ENCODE measurements at places on chromosomes 4 and X.

DNA sequence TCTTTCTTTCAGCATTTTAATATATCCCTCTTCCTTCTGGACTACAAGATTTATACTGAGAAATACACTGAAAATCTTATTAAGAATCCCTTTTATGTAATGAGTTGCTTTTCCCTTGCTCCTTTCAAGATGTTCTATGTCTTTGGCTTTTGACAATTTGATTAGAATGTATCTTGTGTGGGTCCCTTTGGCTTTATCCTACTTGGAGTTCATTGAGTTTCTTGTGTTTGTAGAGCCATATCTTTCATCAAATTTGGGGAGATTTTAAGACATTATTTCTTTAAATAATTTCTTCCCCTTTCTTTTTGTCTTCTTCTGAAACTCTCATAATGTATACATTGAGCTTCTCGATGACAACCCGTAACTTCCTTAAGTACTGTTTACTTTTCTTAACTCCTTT is 739.9 kb upstream of the AMOT start:
- no peak for DNase-seq

DNA sequence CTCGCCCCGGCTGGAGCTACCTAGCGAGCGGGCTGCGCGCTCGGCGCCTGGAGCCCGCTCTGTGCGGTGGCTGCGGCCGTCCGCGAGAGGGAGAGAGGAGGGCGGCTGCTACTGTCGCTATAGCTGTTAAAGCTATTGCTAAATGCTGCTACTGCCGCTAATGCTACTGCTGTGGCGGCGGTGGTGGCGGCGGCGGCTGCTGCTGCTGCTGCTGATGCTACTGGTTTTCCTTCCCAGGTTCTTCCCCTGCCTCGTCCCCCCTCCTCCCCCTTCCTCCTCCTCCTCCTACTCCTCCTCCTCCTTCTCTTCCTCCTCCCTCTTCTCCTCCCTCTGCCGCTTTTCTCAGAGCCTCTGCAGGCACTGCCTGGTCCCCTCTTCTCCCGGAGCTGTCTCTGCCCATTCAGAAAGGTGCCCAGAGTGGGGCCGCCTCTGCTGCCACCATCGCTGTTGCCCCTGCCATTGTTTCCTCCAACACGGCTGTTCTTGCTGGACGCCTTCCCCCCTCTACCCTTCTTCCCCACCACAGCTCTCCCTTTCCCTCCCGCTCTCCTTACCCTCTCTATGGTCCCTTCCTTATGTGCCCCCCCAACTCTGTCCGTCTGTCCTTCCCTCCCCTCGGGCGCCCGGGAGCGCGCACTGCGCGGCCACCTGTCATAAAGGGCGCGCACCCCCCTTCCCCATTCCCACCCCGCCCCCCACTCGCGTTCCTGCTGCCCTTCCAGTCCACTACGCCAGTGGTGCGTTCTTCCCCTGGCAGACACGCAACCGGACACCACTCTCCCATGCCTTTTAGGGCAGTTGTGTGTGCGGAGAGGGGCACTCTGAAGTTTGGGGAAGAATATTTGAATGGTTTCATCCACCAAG is at the start of gene NEXMIF:
NEXMIF (minus strand) TSS at position 228 of the 864 bp plus-strand sequence.
- peak; percentile 32 for DNase-seq

DNA sequence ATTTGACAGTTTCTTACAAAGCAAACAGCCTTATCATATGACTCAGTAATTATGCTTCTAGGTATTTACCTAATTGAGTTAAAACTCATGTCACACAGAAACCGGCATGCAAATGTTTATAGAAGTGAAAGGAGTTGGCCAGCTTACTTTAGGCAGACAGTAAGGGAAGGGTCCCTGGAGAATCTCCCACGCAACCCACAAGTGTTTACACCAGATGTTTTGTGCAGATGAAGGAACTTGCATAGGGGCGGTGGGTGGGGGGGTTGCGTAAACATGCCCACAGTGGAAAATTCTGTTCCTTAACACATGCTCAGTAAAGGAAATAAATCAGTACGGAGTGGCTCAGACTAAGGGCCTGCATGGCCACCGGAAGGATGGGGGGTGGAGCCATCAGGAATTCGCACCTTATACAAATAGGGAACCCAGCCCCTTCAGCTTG is 330.5 kb upstream of the AADAT start:
- DNase-seq: no peak

DNA sequence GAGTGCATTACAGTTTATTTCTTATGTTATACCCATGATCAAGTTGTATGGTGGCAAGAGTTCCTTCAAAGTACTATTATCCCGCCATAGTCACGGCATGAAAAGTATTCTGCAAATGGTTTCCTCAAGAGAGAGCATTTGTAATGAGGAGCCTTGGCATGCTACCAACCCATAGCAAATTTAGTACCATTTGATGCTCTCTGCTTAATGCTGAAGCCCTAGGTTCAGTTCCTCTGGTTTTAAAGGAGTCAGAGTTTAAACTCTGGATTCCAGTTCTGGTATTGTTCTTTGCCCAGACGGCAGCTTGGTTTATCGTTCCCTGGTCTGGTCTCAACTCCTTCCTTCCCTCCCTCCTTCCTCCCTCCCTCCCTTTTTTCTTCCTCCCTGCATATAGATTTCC is 371.3 kb downstream of the BMPR1B start:
- no peak for DNase-seq

DNA sequence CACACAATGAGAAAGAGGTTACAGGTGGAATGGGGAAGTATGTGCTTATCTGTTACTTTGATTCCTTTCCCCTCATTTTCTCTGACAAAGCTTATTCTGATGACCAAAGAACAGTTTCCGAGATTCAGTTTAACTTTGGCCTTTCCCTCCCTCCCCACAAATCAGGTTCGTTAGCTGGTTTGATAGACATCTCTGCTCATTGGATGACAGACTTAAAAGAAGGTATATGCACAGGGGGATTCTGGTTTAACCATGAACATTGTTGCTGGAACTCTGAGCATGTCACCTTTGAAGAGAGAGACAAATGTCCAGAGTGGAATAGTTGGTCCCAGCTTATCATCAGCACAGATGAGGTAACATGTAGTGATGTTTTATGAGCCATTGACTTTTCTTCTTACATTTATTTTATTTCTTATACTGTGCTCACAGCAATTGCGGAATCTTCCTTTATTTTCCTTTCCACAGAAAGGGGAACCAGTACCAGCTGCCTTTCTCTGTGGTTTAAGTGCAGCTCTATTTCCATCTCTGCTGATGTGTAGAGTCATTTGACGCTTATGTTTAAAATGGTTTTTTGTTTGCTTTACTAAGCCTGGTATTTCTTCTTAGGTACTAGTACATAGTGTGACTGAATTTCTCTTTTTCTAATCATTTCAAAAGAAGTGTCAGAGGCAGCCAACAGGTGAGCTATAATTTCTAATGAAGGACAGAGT is 125.0 kb downstream of the AKAP4 start:
- no peak for DNase-seq

DNA sequence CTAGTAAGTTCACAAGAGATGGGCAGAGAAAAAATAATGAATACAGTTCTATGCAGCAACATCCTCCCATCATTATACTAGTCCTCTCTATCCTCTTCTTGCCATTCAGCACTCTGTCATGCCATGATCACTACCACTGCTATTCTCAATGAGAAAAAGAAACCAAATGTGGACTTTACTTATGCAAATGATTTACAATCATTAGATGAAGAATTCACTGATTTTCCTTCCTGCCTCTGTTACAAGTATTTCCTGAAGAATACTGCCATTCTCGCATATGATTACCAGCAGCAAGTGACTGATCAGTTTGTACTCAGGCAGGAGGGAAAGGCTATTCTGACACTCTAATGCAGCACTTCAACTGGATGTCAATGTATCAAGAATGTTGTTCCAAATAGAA is 50.3 kb downstream of the WDFY3 start:
- no peak for DNase-seq

DNA sequence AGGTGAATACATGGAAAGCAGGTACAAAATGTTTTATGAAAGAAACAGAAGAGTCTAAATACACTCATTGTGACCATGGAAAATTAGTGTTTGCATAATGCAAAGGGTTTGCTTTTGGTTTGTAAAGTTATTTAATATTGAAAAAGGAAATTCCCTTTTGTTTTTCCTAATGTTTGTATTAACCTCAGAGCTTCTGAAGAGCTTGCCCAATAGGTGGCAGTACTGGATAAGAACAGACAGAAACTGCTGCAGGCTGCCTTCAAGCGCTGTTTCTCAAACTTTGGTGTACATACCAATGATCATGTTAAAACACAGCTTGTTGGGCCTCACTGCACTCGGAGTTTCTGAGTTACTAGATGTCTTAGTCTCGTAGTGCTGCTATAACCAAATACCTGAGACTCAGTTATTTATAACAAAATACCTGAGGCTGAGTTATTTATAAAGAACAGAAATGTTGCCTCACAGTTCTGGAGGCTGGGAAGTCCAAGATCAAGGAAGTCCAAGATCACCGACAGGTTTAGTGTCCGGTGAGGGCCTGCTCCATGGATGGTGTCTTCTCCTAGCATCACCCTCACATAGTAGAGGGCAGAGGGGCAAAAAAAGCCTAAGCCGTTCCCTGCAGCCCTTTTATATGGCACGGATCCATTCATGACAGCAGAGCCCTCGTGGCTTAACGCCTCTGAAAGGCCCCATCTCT is 54.2 kb downstream of the SUPT20HL2 start:
- no peak for DNase-seq

DNA sequence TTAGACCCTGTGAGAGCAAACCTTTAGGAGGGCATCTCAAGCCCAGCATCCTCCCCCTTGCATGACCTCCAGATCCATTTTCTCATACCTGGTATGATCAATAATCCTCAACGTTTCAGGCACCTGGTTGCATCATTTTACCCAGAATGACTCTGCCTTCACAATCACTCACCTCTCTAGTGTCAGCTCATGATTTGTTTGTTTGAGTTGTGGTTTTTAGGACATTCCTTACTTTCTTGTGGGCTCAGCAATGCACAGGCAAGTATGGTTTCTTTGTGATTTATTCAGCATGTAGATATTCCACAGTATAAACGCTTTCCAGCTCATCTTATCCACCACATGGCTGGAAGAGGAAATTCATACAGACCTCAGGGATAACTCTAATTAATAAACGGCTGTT is 93.6 kb upstream of the CPEB2 start:
- no peak for DNase-seq

- no peak for DNase-seq
Measured at GRCh38 chr4:159503236-159504008, 400.5 kb downstream of the RAPGEF2 start.

DNA sequence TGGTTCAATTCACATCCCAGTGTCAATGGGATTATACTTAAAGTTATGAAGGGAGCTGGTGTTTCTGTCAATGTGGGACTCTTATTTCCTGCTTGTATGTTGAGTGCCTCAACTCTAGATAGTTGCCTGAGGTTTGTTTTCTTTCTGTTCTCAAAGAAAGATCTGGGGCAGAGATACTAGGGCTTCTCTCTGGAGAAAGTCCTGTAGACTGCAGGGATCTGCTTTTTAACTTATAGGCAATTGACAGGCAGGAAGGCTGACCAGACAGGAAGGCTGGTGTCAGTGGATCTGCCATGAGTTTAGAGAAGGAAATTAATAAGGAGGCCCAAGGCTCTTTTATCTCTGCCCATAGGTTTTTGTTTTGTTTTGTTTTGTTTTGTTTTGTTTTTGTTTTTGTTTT is 64.0 kb upstream of the PRKX start:
- DNase-seq: no peak

- DNase-seq: no peak
Measured at GRCh38 chr4:111873801-111874200, 271.5 kb upstream of the FAM241A start.

Measured in stimulated activated CD4-positive, alpha-beta T cell treated with anti-CD3 and anti-CD28 coated beads, Interleukin-4, amount 100 ng/mL, for 1 hour (primary cell).